Lung microvascular endothelial cell (primary cell): ENCODE measurements at places on chromosomes 6 and 20.
A peak's percentile ranks its signal among the peaks of the same experiment; 100 is the strongest.

GRCh38 chr6:38498805-38499445 lies 140.8 kb downstream of the BTBD9 start:
- no peak for DNase-seq

DNA sequence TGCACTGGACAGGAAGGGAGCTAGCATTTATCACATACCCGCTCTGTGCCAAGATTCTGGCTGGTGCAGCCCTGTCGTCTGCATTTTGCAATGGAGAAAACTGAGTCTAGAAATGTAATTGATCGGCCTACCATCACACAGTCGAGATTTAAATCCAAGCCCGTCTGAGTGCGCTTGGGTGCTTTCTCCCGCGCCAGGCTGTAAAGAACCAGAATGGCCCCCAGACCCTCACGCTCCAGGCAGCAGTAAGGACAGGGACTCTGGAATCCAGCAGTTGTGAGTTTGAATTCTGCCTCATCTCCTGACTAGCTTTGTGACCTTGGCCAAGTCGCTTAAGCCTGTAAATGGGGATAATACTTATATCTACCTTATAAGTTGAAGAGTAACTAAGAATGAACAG lies 10.8 kb downstream of the DYNLRB1 start:
- no peak for DNase-seq

DNA sequence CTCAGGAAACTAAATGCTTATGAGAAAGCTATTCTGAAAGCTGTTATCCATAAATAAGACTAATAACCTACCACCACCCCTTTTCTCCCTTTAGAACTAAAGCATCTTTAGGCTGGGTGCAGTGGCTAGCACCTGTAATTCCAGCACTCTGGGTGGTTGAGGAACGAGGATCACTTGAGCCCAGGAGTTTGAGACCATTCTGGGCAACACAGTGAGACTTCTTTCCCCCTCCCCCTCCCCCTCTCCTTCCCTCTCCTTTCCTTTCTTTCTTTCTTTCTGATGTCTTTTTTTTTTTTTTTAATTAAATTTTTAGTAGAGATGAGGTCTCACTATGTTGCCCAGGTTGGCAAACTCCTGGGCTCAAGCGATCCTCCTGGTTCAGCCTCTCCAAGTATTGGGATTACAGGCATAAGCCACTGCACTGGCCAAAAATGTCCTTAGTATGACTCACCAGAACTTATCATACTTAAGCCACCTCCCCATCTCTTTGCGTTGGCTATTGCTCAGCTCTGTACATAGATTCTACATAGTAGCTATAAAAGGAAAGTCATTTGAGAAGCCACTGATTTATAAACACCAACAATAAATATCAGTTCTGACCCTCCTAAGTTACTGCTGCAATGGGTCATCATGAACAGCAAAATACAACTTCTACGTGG lies 54.8 kb upstream of the SPDEF start:
- DNase-seq = peak; percentile 74

DNA sequence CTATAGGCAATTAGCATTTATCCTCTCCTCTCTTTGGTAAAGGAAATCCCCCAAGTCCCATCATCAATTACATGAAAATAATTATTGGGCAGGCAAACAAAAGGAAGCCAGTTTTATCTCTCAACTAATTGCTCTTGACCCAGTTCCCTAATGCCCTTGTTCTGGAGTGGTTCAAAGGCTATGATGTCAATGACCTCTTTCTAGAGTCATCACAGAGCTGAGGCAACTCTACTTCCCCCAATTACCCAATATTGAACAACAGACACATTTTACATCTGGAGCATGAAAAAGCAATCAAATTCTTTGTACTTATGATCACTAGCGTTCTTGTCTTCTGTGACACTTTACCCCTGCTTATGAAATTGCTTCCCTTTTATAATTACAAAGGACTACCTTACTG lies 43.5 kb downstream of the NT5E start:
- DNase-seq = no peak

GRCh38 chr20:43959079-43959919 lies 44.6 kb downstream of the TOX2 start:
- DNase-seq = peak; percentile 46

GRCh38 chr6:31190488-31190887 lies 20.0 kb upstream of the POU5F1 start:
- no peak for DNase-seq

DNA sequence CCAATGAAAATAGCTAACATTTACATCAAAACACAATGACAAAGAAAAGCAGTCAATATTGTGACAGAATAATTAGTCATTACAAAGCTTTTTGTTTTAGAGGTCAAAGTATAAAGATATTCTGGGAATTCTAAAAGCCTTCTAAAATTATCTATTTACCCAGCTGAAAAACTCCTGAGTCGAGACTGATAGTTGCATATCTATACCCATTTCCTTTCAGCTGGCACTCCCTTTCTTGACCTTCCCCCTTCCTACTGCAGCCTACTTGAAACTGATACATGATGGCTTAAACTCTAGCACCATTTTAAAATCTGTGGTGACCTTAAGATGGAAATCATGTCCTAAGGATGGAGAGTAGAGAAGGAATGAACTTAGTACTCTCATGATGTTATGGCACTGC lies 38.6 kb downstream of the LMBRD1 start:
- DNase-seq = no peak

DNA sequence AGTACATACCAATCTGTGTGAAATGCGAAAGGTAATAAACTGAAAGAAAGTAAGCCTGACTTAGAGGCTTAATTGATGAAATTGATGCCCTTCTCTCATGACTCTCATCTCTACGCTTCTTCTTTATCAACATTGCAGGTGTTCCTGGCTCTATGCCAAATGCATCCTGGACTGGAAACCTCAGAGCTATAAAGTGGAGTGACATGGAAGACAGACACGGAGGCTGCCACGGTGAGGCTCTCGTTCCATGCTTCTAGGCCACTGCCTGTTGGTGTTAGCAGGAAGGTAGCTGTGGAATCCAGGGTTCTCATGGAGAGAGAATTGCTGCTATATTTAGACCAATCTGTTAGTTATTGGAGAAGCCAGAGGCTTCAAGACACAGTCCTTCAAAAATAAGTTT lies 73.2 kb downstream of the C6orf52 start:
- DNase-seq = peak; percentile 11

- DNase-seq = peak; percentile 37
Observed at GRCh38 chr6:33391922-33392594, 435 bp downstream of the KIFC1 start.

- peak; percentile 17 for DNase-seq
Observed at GRCh38 chr6:130282234-130282995, 59.7 kb upstream of the SAMD3 start.

DNA sequence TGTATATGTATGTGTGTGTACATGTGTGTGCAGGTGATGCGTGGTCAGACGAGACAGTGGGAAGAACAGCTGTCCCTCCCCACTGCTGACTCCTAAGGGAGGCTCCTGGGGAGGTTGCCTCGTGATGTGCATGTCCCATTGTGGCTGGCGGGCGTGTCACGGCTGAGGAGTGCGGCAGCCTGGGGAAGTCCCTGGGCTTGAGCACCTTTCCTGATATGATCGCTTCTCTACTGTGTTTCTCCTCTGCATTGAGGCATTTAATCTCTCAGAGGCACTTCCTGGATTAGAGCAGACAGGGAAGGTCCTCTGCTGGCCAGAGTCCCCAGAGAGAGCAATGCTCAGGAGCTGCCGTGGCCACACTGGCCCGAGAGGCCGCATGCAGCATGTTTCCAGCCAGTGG lies 11.4 kb downstream of the NPBWR2 start:
- DNase-seq = no peak

DNA sequence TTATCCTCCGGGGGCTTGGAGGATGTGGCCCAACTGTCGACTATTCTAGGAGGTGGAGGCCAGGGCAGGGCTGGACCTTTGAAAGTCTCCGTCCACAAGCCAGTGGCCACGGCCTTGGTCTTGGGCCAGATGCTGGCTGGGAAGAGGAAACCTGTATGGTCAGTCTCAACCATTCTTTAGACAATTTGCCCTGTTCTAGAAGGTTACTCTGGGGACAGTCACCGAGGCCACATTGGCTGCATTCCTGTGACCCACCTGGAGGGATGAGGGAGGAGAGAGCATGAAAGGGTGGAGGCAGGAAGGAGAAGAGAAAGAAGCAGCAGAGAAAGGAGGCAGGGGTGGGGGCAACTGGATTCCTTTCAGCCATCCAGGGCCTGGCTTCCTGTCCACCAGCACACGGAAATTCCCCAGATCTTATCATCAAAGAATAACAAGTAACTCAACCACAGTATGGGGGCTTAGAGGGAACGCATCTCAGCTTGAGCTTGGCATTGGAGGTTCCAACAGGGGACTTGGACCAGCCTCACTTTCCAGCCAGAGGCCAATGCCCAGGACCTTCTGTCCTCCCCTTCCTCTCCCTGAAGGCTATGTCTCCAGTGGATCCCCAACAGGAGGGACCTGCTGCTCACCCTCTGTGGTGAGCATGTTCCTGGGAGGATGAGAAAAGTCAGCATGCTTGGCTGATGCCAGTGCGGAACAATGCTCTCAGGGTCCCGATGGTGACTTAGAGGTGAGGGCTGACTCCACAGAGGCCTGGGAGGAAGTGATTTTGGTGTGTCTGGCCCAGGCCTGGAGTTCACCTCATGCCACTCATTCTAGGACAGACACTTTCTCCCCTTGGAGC lies 30.4 kb downstream of the TGM2 start:
- peak; percentile 86 for DNase-seq

- no peak for DNase-seq
Observed at GRCh38 chr6:130211691-130212090, 11.1 kb downstream of the SAMD3 start.

DNA sequence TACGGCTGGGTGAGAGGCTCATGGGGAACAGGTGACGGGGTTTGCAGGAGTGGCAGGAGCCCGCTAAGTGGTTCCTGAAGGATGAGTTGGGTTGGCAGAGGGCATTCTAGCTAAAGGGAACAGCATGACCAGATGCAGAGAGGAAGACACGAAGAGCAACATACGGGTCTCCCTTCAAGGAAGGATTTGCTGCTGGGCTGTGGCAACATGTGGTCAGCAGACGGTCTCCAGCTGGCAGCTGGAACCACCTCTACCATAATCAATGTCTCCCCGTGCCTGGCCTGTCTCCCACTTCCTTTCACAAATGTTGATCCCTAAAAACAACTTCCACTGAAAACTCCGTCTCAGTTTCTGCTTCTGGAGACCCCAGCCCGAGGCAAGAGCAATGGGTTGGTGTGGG lies 80.6 kb upstream of the SULF2 start:
- no peak for DNase-seq

DNA sequence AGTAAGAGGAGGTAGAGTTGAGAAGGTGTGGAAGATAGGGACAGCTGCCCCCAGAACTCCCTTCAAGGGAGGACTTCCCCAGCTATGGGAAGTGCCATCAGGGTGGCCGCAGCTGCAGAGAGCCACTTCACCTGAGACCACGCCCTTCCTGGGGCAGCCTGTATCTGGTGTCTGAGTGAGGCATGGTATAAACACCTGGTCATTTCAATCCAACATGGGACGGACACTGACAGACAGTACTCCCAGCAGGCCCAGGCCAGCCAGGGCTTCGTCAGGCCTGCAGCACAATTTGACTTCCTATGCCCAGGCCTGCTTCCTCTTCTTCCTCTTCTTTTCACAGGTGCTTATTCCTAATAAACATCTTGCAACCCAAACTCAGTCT lies 4.5 kb downstream of the SOX12 start:
- DNase-seq = no peak

- no peak for DNase-seq
Observed at GRCh38 chr6:170165471-170166117, 125.3 kb downstream of the DLL1 start.

DNA sequence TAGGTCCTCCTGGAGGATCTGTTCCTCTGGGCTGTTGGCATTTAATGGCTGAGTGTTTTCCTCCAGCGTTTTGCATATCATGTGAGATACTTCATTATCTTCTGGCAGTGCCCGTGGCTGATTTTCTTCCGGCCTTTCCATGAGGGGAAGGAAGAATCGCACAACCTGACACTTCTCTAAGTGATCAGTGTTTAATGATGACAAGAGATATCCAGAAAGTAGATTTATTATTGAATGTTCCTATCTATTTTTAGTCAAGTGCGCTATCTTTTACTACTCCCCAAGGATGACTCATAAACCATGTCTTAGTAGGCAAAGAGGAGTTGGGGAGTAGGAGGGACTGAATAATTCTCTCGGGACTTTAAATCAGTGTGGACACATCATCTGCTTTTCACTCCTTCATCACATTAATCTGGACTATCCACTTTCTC lies 149.7 kb downstream of the PLCB4 start:
- DNase-seq = no peak

- DNase-seq = no peak
Observed at GRCh38 chr6:340991-341827, 48.9 kb downstream of the DUSP22 start.

DNA sequence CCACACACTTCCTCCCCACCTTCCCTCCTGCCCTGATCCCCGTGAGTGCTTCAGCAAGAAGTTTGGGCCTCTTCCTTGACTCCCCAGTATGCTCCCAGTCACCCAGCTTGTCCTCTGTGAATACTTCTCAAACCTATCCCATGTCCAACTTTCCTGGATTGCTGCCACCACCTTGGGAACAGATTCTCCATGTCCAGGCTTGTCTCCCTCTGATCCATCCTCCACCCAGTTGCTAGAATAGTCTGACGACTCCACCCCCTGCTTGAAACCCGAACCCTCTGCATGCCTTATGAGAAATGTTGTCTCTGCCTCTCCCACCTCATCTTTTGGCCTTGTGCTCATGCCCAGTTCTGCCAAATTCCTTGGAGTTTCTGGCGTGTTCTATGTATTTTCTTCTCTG lies 108.0 kb downstream of the PPP1R14C start:
- DNase-seq = no peak

DNA sequence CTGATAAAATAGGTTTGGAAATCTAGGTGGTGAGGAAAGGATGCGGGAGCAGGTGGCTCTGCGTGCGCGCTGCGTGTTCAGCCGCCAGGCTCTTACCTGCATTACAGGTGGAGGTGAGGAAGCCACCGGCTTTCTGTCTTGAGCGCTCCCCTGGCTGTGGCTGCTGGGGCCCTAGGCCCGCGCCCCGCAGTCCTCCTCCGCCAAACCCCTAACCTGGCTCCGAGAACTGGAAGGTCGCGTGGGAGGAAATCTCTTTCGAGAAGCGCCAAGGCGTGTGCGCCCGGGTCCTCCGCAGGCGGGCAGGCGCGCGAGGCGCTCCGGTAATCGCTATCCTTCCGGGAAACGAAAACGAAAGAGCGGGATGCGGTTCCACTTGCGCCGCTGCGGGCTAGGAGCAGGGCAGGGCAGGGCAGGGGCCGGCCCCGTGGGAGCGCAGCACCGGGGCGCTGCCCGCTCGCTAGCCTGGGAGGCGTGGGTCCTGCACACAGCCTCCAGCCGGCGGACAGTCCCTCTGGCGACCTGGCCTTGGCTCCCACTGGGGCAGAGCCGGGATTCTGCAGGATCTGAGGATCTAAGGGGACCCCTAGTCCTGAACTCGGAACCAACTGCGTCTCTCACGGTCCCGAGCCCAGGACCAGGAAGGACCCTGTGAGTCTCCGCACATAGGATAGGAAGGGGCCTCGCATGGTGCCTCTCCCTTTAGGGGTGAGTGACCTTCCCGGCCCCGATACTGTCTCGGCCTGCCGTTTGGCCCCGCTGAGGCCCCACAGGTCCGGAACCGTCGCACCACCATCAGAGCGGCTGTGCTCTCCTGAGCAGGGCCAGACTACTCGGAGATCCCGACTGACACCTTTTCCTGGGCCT lies at the start of gene ETV7:
ETV7 (minus strand) TSS at position 230 of the 864 bp plus-strand sequence; CDS start at position 102, 128 bp downstream.
- peak; percentile 14 for DNase-seq
